ENCODE measurements at places on chromosomes 7 and 10.

DNA sequence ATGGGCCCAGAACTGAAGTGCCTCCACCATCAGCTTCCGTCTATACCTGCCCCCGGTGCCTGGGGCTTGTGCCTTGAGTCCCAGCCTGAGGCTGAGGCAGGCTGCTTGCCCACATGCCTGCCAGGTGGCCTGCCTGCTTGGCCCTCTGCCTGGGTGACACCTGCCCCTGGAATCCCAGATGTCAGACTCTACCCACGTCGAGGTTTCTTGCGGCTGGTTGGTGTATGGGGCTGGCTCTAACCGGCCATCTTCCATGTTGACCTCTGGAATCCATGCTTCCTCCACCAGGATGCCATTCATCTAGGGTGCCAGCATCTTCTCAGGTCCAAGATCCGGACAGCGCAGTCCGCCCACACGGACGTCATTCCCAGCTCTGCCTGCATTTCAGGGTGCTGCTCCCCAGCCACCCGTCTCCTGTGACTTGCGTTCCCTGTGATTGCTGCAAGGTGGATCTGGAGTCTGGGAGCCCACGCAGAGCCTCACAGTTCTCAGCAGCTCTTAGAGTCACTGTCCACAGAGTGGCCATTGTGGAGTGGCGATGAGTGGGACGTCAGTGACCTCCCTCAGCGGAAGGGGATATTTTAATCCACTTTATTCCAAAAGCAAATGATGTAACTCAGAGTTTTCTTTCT lies 298.1 kb downstream of the TCERG1L start:
- no peak for DNase-seq

DNA sequence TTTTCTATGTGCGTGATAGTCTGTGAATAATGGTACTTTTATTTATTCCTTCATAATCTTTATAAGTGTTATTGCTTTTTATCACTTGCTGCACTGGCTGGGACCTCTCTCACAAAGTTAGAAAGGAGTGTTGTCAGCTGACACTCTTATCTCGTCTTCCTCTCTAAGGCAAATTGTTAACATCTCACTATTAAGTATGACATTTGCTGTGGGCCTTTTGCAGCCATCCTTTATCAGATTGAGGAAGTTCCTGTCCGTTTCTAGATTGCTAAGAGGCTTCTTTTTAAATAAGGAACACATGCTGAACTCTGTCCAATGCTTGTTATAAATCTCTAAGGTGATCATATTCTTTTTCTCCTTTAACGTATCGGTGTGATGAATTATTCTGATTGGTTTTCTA lies 27.4 kb upstream of the DIP2C start:
- DNase-seq, result no peak

DNA sequence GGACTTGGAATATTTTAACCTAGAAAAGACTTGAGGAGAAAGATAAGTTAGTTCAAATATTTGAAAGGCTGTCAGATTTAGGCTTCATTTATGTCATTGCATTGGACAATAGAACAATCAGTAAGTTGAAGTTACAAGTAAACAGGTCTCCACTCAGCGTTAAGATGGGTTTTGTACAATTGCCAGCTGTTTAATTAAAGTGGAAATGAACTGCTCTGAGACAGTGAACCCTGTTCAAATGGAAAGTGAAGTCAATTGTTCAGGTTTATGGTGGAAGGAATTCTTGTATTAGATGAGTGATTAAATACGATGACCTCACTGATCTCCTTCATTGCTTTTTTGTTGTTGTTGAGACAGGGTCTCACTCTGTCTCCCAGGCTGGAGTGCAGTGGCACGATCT lies 151.7 kb downstream of the PLXDC2 start:
- no peak for DNase-seq

DNA sequence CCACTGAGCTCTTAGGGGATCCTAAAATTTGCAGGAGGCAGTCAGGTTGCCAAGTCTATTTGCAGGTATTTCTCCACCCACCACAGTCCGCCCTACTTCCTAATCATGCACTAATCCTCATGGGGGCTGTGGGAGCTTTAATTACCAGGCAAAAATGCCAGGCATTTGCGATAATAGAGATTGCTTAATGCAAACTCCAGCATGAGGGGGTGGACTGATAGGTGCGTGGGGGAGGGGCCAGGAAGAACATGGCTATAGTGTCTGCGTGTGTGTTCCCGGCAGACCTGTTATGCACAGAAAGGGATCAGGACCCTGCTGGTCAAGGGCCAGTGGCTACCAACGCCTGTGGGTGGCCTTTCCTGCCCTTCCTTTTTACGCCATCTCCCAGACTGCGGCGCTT lies 15.6 kb upstream of the AQP1 start:
- DNase-seq, result no peak

DNA sequence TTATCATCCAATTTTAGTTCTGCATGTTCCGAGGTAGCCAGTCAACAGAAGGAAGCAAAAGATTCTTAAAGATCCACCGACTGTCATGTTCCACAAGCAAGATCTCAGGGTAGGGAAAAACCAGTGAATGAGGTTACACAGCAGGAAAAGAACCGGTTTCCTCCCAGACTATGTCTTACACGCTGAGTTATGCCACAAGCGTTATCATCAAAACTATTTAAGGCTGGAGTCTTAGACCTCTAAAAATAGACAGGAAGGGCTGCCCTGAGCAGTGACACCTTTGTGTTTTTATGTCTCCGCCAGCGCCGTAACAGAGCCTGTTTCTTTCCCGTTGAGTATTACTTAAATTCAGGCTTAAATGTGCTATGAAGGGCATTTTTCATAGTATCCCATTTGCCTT lies 48.3 kb downstream of the PROSER2 start:
- DNase-seq, result no peak

- DNase-seq, result no peak
Measured at GRCh38 chr10:91589658-91590035, 43.2 kb downstream of the PPP1R3C start.

- DNase-seq, result no peak
Measured at GRCh38 chr10:30596013-30596412, 33.5 kb downstream of the LYZL2 start.

- DNase-seq, result no peak
Measured at GRCh38 chr7:144780071-144780608, 55.7 kb downstream of the TPK1 start.

DNA sequence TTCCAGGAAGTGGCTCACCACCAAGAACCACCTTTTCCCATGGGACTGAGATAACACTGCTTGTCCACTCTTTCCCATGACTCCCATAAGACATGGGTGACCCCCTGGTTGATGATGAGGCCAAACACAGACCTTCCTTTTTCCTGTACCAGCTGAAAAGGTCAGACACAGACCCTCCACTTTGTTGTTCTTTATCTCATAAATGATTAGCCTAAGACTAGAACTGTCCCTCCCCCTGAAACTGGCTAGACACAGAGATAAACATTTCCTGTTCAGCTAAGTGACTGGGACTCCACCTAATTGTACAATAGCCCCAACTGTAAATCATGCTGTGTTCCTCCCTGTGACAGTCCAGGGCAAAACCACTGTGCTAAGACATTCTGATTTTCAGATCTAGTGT lies 8.2 kb upstream of the NRG3 start:
- no peak for DNase-seq

DNA sequence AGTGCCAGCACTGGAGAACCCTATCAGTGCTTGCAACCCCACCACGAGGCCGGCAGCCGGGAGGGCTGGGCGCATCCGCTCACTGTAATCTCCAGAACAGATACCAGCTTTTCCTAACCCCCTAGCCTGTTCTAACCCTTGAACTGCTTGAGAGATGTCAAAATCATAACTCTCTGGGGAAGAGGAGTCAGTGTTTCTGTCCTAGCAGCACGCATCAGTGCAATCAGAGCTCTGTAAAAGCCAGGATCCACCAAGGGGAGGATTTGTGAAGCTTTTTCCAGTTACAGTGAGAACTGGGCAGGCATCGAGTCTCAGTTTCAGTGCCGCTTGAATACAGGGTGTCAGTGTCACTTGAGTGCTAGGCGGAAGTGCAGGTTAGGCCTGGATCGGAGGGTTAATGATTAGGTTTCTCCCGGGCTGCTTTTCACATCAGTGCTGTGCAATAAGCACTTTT lies 104.5 kb upstream of the INSYN2A start:
- DNase-seq, result no peak

- no peak for DNase-seq
Measured at GRCh38 chr10:120286280-120286679, 170.7 kb upstream of the PLPP4 start.

GRCh38 chr10:10610171-10610570 lies 407.5 kb upstream of the CELF2 start:
- no peak for DNase-seq

DNA sequence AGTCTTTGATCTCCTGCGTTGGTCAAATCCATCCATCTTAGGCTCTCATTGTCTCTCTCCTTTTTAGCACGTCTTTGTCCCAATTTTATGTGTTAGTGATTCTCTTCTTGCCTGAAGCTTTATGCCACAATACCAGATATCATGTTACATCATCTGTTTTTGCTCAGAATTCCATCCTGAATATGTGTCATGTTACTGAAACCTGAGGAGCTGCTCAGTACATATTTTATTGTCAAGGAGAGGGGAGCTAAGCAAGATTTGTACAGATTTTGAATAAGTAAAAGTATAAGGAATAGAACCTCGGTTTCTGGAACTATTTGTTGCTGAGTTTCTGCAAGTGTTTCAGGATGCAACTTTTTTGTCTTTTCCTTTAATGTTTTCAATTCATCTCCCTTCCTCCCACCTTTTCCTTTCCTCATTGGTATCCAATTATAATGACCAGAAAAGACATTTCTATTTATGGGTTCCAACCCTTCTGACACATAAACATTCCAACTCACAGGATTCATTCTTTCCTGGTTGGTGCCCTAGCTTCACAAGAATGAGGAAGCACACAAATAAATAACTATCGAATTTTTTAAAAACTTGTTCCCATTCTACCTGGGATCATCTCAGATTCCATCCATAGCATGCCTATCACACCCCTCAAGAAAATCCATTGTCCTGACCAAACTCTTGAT lies 291.8 kb downstream of the CRPPA start:
- DNase-seq, result no peak

DNA sequence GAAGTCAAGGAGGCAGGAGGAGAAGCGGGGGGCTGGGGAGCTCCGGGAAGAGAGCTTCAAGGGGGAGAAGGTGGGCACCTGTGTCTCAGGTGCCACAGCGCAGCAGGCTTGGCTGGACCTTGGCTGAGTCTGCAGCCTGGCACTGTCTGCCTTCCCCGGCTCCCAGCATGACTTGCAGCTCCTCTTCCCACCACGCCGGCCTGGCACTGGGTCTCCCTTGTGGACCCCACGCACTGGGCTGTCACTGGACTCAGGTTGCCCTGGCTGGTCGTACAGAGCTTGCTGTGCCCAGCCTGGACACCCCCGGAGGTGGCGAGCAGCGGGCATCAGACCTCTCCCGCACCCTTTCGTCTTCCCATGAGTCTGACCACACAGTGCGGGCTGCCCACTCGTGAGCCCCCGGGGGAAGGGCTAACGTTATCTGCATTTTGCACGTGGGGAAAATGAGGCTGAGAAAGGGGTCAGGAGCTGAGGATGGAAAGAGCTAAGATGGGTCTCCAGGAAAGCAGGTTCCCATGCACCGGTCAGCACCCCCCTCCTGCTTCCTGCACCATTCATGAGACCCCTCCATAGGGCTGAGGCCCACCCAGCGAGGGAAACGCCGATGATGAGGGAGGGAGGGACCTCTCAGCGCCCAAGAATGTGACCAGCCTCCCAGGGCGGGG lies 40.3 kb upstream of the PSMG3 start:
- DNase-seq, result no peak

- DNase-seq, result no peak
Measured at GRCh38 chr10:785089-785860, 95.8 kb upstream of the DIP2C start.

- DNase-seq, result no peak
Measured at GRCh38 chr7:102898532-102898859, 14.3 kb upstream of the LRRC17 start.

GRCh38 chr10:123241391-123242141 lies 87.4 kb downstream of the BUB3 start:
- no peak for DNase-seq

- DNase-seq, result no peak
Measured at GRCh38 chr7:75739796-75740672, 1.3 kb upstream of the HIP1 start.

DNA sequence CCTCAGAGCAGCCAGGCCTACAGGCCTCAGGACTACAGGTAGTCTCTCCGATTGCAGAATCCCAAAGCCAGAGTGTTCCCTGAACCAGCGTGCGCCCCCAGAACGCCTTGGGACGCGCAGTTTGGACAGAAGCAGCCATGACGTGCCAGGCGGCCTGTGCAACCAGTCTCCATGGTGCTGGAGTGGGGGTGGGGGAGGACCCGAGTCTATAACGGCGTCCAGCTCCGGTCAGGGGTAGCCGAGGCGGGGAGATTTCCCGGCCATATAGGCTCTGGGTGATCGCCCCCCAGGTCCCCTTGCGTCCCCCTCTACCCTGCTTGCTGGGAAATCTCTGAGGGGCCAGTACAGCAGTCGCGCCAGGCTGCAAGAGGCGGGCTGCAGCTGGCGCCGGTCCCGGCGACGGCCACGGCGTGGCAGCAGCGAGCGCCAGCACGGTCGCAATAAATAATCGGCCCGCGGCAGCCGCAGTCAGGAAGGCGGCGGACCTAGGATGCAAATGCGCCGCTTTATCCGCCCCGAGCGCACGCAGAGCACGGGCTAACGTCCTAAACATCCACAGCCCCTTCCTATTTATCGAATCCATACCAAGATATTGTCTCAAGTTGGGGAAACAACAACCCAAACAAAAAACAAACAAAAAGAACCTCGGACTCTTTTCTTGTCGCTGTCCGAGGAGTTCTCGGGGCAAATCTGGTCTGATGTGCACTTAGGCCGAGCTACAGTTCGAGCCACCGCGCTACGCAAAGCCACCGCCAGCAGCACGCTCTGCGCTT lies 1.6 kb downstream of the HOXA3 start:
- DNase-seq, result no peak

- DNase-seq, result no peak
Measured at GRCh38 chr10:43120929-43121314, 17.3 kb upstream of the CSGALNACT2 start.

DNA sequence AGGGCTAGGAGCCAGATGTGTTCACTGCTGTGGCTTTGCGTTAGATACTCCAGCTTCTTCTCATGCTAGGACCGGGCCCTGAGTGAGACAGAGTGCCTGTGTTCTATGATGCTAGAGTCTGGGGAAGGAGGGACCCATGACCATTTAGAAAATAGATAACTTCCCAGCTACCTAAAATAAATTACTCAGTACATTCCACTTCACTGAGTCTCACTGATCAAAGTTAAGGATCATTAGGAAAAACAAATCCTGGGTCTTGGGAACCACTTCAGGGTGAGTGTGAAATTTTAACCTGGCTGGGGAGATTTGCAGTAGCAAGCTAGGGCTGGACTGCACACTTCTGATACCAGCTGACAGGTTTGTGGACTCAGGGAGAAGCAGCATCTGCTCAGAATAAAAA lies 138.1 kb downstream of the EMX2 start:
- no peak for DNase-seq

DNA sequence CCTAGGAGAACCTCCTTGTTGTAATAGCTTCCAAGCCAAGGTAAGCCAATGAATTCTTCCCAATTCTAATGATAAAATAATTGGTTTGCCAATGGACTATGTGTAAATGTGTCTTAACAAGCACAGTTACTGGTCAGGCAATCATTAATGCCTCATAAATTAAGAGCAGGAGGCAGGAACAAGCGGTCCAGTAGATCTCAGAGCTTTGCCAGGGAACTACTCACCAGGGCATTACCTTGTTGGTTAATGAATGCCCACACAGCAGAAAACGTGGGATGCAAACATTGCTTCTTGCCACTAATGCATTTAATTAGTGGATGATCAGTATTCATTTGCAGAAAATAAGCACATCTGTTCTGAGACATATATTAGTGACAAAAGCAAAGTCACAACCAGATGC lies 26.7 kb upstream of the ZNF800 start:
- DNase-seq, result no peak
